ENCODE measurements at places on chromosomes 16 and 17. TPM values are rescaled to one million over a fixed set of nuclear protein-coding genes. Genes with fewer than 3 reads are reported as not detected.

Gene ZNHIT3
- total RNA-seq = 23.5 TPM

Gene CXCL16
- 1.6 TPM for total RNA-seq

Gene SMPD3
- total RNA-seq = 0.12 TPM

Gene CCNF
- 13.7 TPM for total RNA-seq

Gene MILR1
- total RNA-seq = 16.4 TPM

Gene NHLRC4
- 2.0 TPM for total RNA-seq

Gene SARM1
- 7.2 TPM for total RNA-seq

Gene CACNA1G
- total RNA-seq = 0.12 TPM

Gene SLC2A4
- total RNA-seq = under 0.01 TPM

Gene COL1A1
- 570 TPM for total RNA-seq

Gene CCL4L2
- total RNA-seq = not detected

Gene KRT31
- total RNA-seq = not detected

Gene SNAI3
- 0.12 TPM for total RNA-seq

Gene OTOA
- under 0.01 TPM for total RNA-seq

Gene ASGR1
- 1.3 TPM for total RNA-seq

Gene TMEM235
- not detected for total RNA-seq

Gene TP53TG3C
- total RNA-seq = not detected

Gene WIPI1
- 186 TPM for total RNA-seq

Gene CD300LB
- not detected for total RNA-seq

Gene ITGAL
- not detected for total RNA-seq

Gene SLC13A2
- not detected for total RNA-seq

Gene TUBG2
- 11.0 TPM for total RNA-seq

Gene RAB37
- 0.11 TPM for total RNA-seq

Gene ZSCAN10
- total RNA-seq = not detected

Gene LGALS9B
- not detected for total RNA-seq

Gene FOXJ1
- under 0.01 TPM for total RNA-seq

Gene PLA2G10
- not detected for total RNA-seq

Gene RNF157
- 0.75 TPM for total RNA-seq

Gene KRTAP4-1
- total RNA-seq = 0.11 TPM

Gene ABCA10
- 0.44 TPM for total RNA-seq

Gene CUEDC1
- 6.1 TPM for total RNA-seq

All from uterine smooth muscle cell (primary cell).